Caco-2 (cell line): ENCODE measurements at places on chromosomes 13 and 19.

DNA sequence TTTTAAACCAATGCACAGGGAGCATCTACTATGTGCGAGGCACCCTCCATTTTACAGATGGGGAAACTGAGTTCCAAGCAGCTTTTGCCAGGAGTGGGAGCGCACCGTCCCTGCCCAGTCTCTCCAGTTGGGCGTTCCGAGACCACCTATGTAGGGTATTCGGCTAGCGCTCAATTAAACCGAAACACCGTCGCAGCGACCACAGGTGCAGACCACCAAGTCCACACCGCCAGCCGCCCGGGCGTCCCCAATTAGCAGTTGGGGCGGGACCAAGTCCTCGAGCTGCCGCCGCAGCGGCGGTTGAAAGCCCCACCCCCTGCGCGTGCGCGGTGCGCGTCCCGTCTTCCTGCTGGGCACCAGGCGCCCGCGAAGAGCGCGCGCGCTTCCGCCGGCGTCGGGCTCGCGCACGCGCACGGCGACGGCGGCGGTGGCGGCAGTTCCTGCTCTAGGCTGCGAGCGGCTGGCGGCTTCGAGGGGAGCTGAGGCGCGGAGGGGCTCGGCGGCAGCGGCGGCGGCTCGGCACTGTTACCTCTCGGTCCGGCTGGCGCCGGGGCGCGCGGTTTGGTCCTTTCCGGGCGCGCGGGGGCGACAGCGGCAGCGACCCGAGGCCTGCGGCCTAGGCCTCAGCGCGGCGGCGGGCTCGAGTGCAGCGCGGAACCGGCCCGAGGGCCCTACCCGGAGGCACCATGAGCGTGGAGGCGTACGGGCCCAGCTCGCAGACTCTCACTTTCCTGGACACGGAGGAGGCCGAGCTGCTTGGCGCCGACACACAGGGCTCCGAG is at the start of gene UPF1:
TSS of gene UPF1 (plus strand) at position 436 of the 782 bp plus-strand sequence. CDS start at position 687, 251 bp downstream.
- H3K4me3 ChIP-seq = peak within 1 kb of the TSS; percentile 92
- H3K4me1 ChIP-seq = 0 out of 2 replicates have a peak, but pooled peaks cover 8% of the 10 kb centered on the region
- H3K27me3 ChIP-seq = no peaks in the 10 kb centered on the region
- peaks cover 1% of the 10 kb centered on the region for H3K36me3 ChIP-seq
- peak within 1 kb of the TSS; percentile 89 for H3K27ac ChIP-seq

- no peaks in the 10 kb centered on the region for H3K27me3 ChIP-seq
- DNase-seq = no peak
- H3K36me3 ChIP-seq = no peaks in the 10 kb centered on the region
- H3K4me1 ChIP-seq = no peaks in the 10 kb centered on the region
Observed at GRCh38 chr13:39512687-39513086, 90.3 kb downstream of the LHFPL6 start.

DNA sequence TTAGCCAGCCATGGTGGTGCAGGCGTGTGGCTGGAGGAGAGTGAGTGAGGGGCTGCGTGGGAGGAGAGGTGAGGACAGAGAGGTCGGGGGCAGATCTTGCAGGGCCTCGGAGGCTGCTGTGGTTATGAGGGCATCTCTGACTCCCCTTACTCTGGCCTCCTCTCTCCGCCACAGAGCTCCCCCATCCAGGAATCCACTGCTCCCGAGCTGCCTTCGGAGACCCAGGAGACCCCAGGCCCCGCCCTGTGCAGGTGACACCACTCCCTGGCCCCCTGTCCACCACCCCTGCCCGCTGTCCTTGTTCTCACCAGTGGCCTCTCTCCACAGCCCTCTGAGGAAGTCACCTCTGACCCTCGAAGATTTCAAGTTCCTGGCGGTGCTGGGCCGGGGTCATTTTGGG is 7.8 kb downstream of the PTGER1 start:
- no peaks in the 10 kb centered on the region for H3K27me3 ChIP-seq
- no peaks in the 10 kb centered on the region; the same call in 1 of the 2 replicates for H3K4me1 ChIP-seq
- H3K36me3 ChIP-seq = no peaks in the 10 kb centered on the region
- no peak for DNase-seq
- H3K4me3 ChIP-seq = no peak overlapping the region

- no peak for DNase-seq
- H3K4me3 ChIP-seq = no peak overlapping the region
Observed at GRCh38 chr13:25151626-25152195, 20.4 kb downstream of the AMER2 start.

DNA sequence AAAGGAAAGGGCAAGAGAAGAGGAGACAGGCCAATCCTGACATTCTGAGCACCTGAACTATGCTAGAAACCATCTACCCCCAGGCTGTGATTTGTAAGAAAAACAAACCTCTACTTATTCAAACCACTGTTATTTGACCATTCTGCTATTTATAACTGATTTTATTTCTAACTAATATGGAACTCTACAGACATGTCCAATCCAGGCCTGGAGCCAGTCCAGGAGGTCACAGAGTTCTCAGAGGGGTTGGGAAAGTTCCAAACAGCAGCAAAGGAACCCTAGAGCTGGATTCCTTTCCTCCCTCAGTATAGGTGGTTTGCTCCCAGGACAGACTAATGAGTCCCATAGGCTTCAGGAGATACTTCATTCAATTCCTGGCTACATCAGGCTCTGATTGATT is 24.2 kb downstream of the SIAH3 start:
- H3K4me1 ChIP-seq = no peaks in the 10 kb centered on the region
- H3K27ac ChIP-seq = no peak overlapping the region
- no peaks in the 10 kb centered on the region for H3K27me3 ChIP-seq
- H3K4me3 ChIP-seq = no peak overlapping the region
